AG09309 (cell line): ENCODE measurements at places on chromosomes 4 and X.

- no peak for DNase-seq
Observed at GRCh38 chrX:134749706-134750445, 91.6 kb upstream of the PLAC1 start.

GRCh38 chr4:110643096-110643495 is 20.2 kb upstream of the PITX2 start:
- no peak for DNase-seq

- no peak for DNase-seq
Observed at GRCh38 chr4:131063878-131064277, 1967.9 kb downstream of the C4orf33 start.

- no peak for DNase-seq
Observed at GRCh38 chrX:21840193-21840545, 752 bp downstream of the MBTPS2 start.

- DNase-seq = no peak
Observed at GRCh38 chr4:140297221-140297570, 76.2 kb upstream of the SCOC start.

- no peak for DNase-seq
Observed at GRCh38 chrX:71067712-71068043, 456 bp downstream of the SNX12 start.
